ENCODE measurements at places on chromosomes 6 and 20.

DNA sequence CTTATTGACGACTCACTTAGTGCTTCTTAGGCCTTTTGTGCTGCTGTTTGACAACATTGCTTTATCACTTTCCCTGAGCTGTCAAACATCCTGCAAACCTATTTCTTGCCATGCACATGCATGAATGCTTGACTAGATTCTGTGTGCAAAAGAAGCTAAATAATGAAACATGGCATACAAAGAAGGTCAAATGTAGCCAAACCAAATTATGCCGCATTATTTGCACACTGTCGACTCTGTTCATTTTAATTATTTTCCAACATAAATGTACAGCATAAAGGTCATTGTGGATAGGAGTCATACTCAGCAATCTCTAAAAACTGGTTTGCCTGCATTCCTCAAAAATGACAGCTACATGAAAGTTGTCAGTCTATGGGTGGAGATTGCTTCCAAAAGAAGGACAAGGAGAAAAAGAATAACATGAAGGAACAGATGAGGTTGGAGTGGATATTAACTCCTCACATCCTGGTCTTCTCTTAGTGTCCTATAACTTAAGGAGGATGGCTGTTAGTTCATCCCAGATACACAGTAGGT is 123.1 kb upstream of the STXBP5 start:
- no peak for DNase-seq

- no peak for DNase-seq
These were observed 306.2 kb upstream of the NT5E start for GRCh38 chr6:85143676-85144075.

GRCh38 chr6:169559592-169559991 is 142.2 kb downstream of the WDR27 start:
- DNase-seq = no peak

DNA sequence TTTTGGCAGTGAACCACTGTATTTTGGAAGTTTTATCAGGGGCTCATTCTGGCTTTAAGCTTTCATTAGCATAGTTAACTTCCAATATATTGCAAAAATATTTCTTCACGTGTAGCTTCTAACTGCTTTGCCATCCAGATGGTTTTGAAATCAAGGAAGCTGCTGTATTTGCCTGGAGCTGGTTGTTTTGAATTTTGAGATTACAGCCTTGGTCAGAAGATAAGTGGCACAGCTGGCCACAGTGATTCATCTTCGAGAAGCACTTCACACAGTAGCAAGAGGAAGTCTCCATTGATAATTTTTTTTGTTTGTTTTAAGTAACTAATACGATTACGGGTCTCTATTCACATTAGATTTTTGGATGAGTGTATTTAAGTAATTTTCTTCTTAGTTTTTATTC is 3.8 kb downstream of the APCDD1L start:
- no peak for DNase-seq

Data from HuH-7.5 (cell line).